ENCODE measurements at places on chromosomes 6 and 20. TPM values are rescaled to one million over a fixed set of nuclear protein-coding genes. Genes with fewer than 3 reads are reported as not detected.

The PHF1 gene
- 15.3 TPM for total RNA-seq

The ROS1 gene
- 0.18 TPM for total RNA-seq

The HLA-G gene
- not detected for total RNA-seq

The GGTLC1 gene
- total RNA-seq = not detected

The RHAG gene
- not detected for total RNA-seq

The PPP1R11 gene
- 41.3 TPM for total RNA-seq

The GSTA4 gene
- total RNA-seq = 8.5 TPM

The TMC2 gene
- total RNA-seq = not detected

The HRH3 gene
- total RNA-seq = not detected

The TSPO2 gene
- not detected for total RNA-seq

The PNLDC1 gene
- 0.08 TPM for total RNA-seq

The SRSF3 gene
- 518 TPM for total RNA-seq

The SRC gene
- 130 TPM for total RNA-seq

The WFDC8 gene
- not detected for total RNA-seq

The IMPG1 gene
- not detected for total RNA-seq

The CHMP4B gene
- 152 TPM for total RNA-seq

The SYCP2 gene
- total RNA-seq = 0.30 TPM

The WFDC10B gene
- not detected for total RNA-seq

The HLA-DQB2 gene
- not detected for total RNA-seq

The RNF5 gene
- 48.1 TPM for total RNA-seq

The HS3ST5 gene
- not detected for total RNA-seq

The NUDT3 gene
- 6.4 TPM for total RNA-seq

The UTRN gene
- total RNA-seq = 8.0 TPM

The TRAPPC3L gene
- total RNA-seq = not detected

The NFS1 gene
- 43.5 TPM for total RNA-seq

The LTA gene
- not detected for total RNA-seq

The MBOAT1 gene
- total RNA-seq = 3.5 TPM

The OSER1 gene
- total RNA-seq = 56.3 TPM

The NKAIN2 gene
- not detected for total RNA-seq

The NMBR gene
- total RNA-seq = not detected

The QRSL1 gene
- 7.1 TPM for total RNA-seq

The BPIFB4 gene
- total RNA-seq = not detected

The PTPRT gene
- not detected for total RNA-seq

The C20orf96 gene
- 12.6 TPM for total RNA-seq

The JAG1 gene
- total RNA-seq = 37.5 TPM

The SLC22A7 gene
- not detected for total RNA-seq

The HSPA12B gene
- 0.43 TPM for total RNA-seq

The NECAB3 gene
- total RNA-seq = 11.6 TPM

The FYN gene
- 8.8 TPM for total RNA-seq

The TOX2 gene
- 14.2 TPM for total RNA-seq

The CENPQ gene
- 7.6 TPM for total RNA-seq

The TUBB1 gene
- total RNA-seq = 0.02 TPM

The BAG2 gene
- total RNA-seq = 7.6 TPM

The CTAGE9 gene
- not detected for total RNA-seq

The POU5F1 gene
- 10.8 TPM for total RNA-seq

The LPA gene
- total RNA-seq = 0.09 TPM

The SNPH gene
- total RNA-seq = 4.0 TPM

The VPS16 gene
- 27.3 TPM for total RNA-seq

The WASF1 gene
- total RNA-seq = 10.5 TPM

The HLA-DQB1 gene
- not detected for total RNA-seq

The PDYN gene
- total RNA-seq = not detected

The IL20RA gene
- 0.15 TPM for total RNA-seq

The ZFP64 gene
- total RNA-seq = 18.8 TPM

The SAMD3 gene
- total RNA-seq = not detected

The GRIK2 gene
- 0.36 TPM for total RNA-seq

The SNX21 gene
- 10.0 TPM for total RNA-seq
